ENCODE measurements at places on chromosomes 7 and 10. TPM values are rescaled to one million over a fixed set of nuclear protein-coding genes. Genes with fewer than 3 reads are reported as not detected.

The LLCFC1 gene
- total RNA-seq = not detected

DNA sequence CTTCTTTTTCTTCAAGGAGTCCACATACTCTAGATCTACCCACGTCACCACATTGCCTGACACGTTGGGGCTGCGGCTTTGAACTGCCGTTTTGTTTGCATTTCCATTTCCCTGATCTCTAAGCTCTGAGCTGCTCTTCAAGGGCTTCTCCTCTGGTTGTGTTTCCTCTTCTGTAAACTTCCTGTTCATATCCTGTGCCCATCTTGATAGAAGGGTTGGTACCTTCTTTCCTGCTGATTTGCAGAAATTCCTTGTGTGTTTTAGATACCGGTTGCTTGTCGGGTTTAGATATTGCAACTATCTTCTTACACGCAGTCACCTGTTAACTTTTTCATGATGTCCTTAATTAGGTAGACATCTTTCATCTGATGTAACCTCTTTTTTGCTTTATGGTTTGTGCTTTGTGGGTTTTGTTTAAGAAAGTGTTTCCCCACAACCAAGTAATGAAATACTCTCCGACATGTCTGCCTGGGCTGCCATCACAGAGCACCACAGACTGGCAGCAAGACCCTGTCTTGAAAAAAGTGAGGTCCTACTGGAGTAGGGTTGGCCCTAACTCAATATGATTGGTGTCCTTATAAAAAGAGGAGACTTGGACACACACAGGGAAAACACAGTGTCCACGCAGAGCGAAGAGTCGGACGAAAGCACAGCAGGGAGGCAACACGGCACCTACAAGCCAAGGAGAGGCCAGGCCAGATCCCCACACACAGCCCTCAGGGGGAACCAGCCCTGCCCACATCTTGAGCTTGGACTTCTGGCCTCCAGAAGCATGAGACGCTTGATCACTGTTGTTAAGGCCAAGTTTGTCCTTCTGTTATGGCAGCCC lies 99.1 kb upstream of the PDGFA start:
- H3K4me3 ChIP-seq = no peak overlapping the region
- H3K27me3 ChIP-seq = no peaks in the 10 kb centered on the region
- DNase-seq = no peak
- H3K36me3 ChIP-seq = no peaks in the 10 kb centered on the region
- H3K27ac ChIP-seq = no peak overlapping the region

The C10orf105 gene
- total RNA-seq = not detected

The ASZ1 gene
- not detected for total RNA-seq

DNA sequence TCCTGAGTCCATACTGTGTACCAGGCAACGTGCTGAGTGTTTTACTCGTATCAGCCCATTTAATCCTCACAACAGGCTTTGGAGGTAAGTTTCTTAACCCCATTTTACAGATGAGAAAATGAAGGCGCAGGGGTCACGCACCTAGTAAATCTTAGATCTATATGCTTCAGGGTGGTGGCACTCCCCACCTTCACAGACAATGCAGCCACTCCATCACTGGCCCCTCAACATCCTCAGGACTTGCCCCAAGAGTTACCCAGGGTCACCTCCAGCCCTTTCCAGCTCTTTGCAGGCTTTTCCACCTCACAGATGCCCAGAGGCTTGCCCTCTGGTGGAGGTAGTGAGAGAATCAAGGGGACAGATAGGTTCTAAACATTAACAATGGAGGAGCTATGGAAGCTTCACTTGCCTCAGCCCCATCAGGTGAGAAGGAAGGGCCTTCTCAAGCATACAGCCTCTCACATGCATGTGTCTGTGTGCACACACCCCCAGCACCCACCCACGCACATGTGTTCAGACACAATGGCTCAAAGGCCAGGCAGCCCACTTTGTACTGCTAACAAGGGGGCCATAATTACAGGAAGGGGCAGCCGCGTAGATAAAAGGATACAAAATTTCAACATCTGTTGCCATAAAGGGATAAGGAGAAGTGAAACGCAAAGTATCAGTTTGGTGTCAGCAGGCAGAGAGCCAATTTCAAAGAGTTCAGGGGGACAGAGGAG lies 29.1 kb downstream of the DPCD start:
- no peaks in the 10 kb centered on the region for H3K4me1 ChIP-seq
- H3K36me3 ChIP-seq = peaks cover 50% of the 10 kb centered on the region
- H3K4me3 ChIP-seq = no peak overlapping the region
- H3K27me3 ChIP-seq = no peaks in the 10 kb centered on the region
- H3K27ac ChIP-seq = no peak overlapping the region
- no peak for DNase-seq

DNA sequence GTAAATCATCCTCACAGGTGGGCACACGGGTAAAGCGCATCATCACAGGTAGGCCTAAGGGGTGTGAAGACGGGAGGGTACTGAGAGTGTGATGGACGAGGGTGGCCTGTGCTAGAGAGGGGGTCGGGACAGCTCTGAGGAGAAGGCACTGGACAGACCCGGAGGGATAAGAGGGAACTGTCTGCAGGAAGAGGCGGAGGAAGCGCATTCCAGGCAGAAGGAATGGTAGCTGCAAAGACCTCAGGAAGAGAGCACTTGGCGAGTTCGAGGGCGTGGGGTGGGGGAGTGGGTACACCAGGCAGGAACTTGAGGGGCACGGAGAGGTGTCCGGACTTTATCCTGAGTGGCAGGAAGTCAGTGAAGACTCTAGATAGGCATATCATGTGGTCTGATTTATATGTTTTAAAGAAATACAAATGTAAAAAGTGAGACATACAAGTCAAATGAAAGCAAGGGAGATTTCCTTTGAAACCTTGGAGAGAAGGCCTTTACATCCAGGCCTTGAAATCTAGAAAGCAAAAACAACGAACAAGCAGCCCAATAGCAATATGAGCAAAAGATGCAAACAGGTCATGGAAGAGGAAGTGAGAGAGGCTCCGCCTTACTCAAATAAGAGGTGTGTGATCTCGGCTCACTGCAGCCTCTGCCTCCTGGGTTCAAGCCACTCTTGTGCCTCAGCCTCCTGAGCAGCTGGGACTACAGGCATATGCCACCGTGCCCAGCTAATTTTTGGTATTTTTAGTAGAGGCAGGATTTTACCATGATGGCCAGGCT lies 3.6 kb downstream of the LHPP start:
- no peak for DNase-seq
- H3K4me1 ChIP-seq = no peaks in the 10 kb centered on the region
- H3K36me3 ChIP-seq = no peaks in the 10 kb centered on the region
- H3K27ac ChIP-seq = no peak overlapping the region
- no peaks in the 10 kb centered on the region for H3K27me3 ChIP-seq

The GTF2IRD1 gene
- total RNA-seq = 7.5 TPM

- no peak overlapping the region for H3K4me3 ChIP-seq
- H3K27me3 ChIP-seq = no peaks in the 10 kb centered on the region
- DNase-seq = peak; percentile 38
- H3K4me1 ChIP-seq = no peaks in the 10 kb centered on the region
- no peak overlapping the region for H3K27ac ChIP-seq
These were observed 89.9 kb downstream of the CARD11 start for GRCh38 chr7:2953588-2954407.

Measured in ascending aorta (tissue), 2 donors.